Stimulated activated CD4-positive, alpha-beta T cell treated with anti-CD3 and anti-CD28 coated beads, TNF-alpha, amount 100 ng/mL, for 48 hours (primary cell): ENCODE measurements at places on chromosomes 11 and 22.

DNA sequence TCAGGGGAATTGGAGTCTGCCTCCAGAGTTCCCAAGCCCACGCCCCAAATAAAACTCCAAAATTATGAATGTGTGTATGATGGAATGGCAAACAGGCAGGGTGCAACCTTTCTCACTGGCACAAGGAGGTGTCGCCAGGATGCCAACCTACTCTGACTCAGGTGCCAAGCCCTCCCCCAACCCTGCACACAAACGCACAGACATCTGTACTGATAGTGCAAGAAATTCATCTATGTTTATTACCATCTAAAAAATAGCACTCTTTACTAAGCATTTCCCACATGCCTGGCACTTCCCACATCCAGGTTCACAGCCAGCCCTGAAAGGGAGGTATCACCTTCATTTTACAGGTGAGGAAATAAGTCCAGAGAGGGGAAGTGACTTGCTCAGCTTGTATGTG, 1.2 kb downstream of the PLA2G3 start:
- DNase-seq: no peak

DNA sequence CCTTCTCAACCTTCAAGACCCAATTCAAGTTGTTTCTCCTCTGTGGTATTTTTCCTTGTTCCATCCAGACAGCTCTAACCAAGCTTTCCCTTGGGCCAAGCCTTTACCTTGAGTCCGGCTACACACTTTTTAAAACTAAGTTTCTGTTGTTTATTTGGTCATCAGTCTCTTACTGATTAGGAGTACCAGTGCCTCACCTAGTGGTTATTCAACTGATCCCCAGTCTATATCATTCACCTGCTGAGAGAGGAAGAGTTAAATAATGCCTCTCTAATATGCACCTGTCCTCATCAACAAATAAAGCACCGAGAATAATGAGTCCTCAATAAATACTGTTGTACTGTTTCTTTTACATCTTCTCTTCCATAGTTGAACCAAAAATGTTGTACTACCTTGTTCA, 160.8 kb downstream of the MSANTD4 start:
- DNase-seq: no peak

DNA sequence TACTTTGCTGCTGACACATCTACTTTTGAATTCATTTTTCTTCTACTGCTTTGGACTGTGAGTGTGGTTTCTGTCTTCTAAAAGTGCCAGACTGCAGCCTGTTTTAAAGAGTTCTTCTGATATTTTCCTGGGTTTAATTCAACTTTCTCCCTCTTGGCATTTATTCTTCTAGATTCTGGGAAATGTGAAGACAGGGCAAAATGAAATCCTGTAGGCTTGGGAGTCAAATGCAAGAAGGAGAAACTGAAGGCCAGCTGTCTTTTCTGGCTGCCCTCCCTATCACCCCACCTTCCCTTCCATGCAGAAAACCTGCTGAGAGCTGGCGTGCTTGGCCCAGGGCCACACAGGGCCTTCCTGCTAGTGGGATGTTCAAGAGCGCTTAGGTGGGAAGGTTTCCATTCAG, 7.6 kb downstream of the ZNF70 start:
- DNase-seq: no peak

DNA sequence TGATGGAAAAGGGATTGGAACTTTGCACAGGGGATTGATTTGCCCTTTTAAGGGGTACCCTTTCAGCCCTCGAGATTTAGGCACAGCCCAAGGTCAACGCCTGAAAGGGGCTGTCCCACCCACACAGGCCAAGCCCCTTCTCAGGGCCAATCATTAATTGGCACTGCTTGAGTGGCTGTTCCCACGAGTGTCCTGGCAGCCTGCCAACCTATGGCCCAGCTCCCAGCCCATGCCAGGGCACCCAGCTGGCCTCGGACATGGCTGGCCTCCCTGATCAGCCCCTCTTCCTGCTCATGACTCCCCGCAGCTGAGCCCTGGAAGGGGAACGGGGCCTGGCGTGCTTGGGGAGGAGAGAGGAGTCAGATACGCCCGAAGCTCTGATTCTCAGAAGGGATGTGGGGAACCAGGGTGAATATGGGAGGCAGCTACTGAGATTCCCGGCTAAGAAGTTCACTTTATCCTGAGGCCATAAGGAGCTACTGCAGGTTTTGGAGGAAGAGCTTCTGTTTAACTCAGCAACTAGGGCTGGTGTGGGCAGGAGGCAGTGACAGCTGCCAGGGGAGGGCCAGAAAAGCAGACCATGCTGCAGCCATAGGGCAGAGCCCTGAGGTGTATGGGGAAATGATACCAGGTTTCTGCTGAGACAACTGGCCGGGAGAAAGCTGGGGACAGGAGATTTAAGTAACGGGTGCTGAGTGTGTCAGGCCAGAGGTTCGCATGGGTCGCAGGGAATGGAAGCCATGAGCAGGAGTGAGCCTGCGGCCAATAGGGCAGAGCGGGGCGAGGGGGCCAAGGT, 30.0 kb downstream of the WNT7B start:
- no peak for DNase-seq

GRCh38 chr11:16984229-16984628, 30.0 kb downstream of the PLEKHA7 start:
- no peak for DNase-seq

DNA sequence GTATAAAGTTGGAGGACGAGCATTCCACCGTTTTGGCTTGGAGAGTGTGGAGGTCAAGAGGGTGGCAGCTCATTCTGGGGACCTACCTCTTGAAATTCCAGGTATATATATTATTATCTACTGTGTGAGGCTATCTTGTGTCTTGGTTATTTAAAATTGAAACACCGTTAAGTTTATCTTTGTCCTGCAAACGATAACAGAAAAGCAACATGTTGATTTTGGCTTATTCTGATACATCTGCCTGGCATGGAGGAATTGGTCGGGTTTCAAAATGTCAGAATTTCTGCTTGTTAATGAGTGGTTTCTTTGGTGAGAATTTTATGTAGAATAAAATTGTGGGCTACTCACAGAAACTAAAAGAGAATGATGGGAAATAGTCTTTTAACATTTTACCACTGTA, 54.4 kb downstream of the SVIP start:
- DNase-seq: no peak

GRCh38 chr11:64856382-64857227, 12.2 kb upstream of the CDC42BPG start:
- peak; percentile 58 for DNase-seq

GRCh38 chr11:111976767-111977145, 39.6 kb downstream of the DIXDC1 start:
- no peak for DNase-seq
